HS-27A (cell line): ENCODE measurements at places on chromosomes 5 and 9.

- no peak for DNase-seq
Measured at GRCh38 chr5:172097356-172097755, 90.7 kb downstream of the STK10 start.

DNA sequence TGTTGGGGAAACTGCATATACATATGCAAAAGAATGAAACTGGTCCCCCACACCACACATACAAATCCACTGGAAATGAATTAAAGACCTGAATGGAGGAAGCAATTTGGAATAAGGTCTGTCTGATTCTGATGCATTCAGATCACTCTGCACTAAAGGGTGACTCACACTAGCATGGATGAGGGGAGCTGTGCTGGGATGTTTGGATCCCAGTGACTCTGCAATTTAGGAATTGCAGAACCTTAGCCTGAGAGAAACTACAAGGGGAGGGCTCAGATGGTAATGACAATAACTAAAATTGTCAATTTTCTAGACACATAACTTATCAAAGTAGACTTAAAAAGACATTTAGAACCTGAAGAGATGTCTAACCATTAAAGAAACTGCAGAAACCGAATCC, 312.0 kb downstream of the CDK5RAP2 start:
- no peak for DNase-seq

- no peak for DNase-seq
Measured at GRCh38 chr9:92640398-92641091, 29.4 kb downstream of the IPPK start.

DNA sequence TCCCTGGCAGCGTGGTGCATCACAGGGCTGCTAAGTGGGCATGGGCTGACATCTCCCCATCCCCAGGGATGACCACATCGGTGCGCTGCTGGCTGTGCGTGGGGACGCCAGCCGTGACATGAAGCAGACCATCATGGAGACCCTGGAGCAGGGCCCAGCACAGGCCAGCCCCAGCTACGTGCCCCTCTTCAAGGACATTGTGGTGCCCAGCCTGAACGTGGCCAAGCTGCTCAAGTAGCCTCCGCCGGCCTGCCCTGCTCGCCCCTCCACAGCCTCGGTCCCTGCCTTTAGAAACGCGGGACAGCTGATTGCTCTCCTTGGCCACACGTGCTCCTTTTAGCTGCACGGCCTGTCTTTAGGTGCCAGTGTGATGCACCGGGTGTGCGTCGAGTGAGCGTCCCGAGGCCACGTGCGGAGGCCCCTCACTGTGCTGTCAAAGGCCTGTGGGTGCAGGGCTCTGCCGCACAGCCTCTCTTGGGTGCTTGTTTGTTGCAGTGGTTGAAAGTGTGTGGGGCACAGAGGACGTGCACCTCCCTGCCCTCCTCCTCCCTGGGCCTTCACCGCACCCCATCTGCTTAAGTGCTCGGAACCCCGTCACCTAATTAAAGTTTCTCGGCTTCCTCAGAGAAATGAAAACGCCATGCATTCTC, 23.8 kb downstream of the EXOC3 start:
- DNase-seq: no peak

GRCh38 chr5:98905857-98906688, 22.7 kb downstream of the CHD1 start:
- no peak for DNase-seq

DNA sequence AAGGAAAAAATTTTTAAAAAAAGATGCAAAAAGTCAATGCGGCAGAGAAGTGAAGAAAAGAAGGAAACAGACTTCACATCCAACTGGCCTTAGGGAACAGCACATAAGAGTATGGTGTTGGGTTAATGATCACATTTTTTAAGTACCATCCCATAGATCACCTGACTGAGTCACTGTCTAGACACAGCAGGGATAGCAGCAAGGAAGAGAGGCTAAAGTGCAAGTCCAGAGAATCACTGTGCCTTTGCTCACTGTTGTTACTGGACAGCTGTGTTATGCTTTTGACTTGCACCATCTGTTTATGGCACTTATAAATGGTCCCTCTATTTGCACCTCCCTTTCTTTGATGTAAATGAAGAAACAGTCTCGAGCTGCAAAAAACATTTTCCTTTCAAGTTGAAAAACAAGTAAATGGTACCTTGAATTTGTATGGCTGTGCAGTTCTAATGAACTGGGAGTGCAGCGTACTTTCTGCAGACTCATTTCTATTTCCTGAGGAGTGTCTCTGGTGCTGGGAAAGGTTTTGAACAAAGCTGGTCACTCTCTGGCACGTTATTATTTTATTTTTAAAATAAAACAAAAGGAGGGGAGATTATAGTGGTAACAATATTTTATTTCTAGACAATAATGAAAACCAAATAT, 84.2 kb downstream of the TRPM6 start:
- no peak for DNase-seq
